ENCODE measurements at places on chromosomes 2 and 18.

DNA sequence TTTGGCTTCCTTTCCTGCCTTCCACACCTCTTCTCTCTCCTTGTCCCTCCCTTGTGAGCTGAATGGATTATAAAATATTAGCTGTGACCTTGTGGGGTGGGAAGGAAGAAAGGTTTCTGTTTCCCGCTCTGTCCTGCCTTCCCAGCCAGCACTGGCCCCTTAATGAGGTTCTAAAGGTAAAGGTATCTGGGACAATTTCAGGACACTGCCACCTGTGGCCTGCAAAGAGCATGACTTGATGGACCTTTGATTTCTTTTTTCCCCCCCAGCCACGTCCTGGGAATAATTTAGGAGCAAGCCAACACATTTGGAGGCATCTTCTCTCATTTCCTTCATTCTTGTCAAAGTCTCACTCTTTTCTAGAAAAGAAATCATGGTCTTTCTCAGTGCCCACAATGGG, 246.7 kb upstream of the EPAS1 start:
- no peak for DNase-seq

DNA sequence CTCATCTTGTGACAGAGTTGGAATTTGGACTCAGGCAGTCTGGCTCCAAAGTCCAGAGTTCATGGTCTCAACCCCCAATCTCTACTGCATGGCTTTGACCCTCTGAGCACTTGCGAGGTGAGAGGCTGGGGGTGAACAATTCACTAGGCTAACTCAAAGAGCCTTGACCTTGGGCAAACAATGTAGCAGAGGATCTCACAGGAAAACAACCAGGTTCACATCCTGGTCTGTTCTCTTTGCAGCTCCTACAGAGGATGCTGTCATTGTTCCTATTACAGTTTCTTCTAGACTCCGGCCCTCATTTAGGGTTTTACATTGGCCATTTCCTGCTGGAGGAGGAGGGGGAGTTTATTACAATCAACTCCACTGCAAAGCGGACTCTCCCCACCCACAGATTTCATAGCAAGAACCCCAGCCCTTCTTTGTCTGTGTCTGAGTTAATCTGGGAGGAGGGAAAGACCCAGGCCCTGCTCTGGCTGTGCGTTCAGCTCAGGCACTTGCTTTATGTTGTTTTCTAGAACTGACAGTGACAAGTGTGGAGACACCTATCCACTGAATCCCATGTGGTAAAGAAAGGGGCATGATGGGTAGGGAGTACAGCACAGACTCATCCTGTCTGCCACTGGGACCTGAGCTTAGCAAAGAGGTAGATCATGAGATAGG, 101.6 kb downstream of the LBH start:
- no peak for DNase-seq

DNA sequence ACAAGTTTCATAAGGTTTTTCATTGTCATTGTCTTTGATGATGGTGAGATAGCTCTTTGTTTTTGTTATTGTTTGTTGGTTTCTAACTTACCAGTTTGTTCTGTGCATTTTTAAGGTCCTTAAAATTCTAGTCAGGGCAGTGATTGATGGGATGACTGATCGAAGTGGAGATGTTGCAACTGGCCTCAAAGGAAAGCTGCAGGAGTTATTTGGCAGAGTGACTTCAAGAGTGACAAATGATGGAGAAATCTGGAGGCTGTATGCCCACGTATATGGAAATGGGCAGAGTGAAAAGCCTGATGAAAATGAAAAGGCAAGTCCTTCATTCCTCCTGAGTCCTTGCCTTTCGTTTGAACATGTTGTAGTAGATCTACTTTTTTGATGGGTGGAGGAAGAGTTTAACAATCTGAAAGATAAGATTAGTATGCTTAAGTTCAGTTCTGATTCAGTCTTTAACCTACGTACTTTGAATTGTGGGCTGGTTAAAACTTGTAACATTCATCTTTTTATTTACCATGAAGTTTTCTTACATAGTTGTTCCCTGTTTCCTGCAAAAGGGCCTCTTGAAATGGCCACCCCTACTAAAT, 135.8 kb upstream of the LTBP1 start:
- no peak for DNase-seq

DNA sequence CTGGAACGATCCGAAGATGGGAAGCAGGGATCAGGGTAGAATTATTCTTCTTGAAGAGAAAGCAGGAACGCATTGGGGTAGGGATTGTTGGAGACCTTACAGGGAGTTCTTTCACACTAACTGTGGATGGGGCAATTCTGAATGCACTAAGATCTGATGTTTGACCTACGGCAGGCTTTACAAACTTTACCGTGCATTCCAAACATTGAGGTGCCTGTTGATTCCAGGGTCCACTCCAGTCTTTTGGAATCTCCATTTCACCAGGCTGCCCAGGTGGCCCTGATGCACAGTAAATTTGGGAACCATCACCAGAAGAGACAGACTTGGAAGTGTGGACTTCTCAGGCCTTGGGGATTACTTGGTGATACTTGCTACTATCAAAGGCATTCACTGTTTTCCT, 76.9 kb downstream of the RFTN2 start:
- no peak for DNase-seq

GRCh38 chr2:160753331-160753654, 259.7 kb upstream of the RBMS1 start:
- no peak for DNase-seq

DNA sequence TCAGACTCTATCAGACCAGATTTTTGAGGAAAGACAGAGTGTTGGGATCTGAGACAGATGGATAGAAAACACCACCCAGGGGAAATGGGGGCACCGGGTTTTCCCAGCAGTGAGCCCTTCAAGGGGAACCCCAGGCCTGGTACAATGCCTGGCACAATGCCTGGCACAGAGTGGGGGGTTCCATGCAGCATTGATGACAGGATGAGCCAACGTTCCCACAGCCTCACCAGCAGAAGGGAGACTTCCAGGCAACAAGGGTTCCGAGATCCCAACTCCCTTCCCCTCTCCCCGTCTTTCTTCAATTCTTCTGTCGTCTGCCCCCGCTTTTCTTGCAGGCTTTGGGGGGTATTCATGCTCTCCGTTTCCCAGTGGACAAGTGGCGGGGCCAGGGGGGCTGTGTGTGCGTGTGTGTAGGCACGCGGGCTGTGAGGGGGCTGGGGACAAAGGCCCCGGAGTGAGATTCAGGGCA, 132.1 kb upstream of the HAAO start:
- no peak for DNase-seq

DNA sequence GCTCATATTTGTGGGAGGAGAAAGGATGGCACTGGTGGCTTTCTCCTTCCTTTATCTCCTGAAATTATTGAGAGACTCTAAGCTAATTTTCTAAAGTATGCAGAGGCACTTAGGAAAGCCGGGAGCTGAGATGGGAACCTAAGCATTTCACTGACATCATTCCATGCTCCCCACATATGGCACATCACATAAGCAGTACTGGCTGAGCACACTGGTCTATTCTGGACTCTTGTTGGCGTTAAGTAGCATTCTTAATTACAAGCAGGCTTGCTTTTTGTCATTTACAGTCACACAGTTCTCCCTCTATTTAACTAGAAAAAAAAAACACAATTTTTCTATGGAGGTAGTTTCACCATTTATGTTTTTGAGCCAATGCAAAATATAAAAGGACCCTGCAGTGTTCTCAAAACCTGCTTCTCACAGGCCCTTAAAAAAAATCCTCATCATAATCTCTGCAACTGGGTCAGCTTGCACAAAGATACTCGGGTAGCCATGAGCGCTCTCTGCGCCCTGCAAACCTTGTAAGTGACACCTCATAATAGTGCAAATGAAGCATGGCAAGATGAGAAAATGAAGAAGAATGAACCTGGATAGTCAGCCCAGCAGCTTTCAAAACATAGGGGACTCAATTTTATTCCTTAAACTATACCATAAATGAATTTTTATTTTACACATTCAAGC, 688.6 kb downstream of the NRXN1 start:
- DNase-seq = no peak

DNA sequence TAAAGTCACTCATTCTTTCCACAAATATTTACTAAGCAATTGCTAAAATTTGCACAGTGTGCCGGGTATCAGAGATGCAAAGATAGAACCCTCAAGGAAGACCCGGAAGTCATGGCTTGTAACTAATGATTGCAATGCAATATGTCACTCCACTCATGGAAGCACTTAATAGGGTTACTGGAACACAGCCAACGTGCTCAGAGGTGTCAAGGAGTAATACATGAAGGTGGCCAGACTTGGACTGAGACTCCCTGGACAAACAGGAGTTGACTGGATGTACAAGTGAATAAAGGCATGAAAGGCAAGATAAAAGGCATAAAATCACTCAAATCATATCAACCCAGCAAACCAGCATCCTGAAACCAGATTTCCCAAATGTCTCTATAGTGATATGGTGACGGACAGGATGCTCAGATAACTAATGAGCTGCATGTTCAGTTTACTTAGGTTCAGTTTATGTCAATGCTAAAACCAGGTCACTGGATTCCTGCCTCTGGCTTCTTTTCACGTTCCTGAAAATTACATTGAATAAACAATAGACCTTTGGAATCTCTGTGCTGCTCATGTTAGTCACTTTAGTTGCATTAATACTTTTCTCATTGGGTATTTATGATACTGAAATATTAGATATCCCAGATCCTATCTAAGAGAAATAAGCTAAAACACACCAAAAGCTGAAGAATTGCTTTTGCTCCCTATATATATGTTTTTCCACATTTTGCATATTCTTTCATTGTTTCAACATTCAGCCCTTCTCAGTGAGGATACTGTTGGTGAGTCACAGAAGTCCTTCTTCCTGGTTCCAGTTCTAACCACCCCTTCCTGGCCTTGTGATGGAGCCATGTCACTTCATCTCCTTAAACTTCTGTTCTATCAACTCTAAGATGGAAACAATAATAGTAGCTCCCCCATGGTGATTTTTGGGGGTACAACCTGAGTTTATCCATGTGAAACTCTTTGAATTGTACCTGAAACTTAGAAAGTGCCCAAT, 688.9 kb upstream of the ID2 start:
- DNase-seq = no peak

- DNase-seq = no peak
Measured at GRCh38 chr2:213991453-213992108, 419.3 kb upstream of the VWC2L start.

- DNase-seq = no peak
Measured at GRCh38 chr18:23154030-23154429, 18.7 kb downstream of the CABLES1 start.

- no peak for DNase-seq
Measured at GRCh38 chr2:191108331-191108730, 42.5 kb downstream of the STAT4 start.

GRCh38 chr2:69026026-69026425, 13.0 kb downstream of the ANTXR1 start:
- no peak for DNase-seq

DNA sequence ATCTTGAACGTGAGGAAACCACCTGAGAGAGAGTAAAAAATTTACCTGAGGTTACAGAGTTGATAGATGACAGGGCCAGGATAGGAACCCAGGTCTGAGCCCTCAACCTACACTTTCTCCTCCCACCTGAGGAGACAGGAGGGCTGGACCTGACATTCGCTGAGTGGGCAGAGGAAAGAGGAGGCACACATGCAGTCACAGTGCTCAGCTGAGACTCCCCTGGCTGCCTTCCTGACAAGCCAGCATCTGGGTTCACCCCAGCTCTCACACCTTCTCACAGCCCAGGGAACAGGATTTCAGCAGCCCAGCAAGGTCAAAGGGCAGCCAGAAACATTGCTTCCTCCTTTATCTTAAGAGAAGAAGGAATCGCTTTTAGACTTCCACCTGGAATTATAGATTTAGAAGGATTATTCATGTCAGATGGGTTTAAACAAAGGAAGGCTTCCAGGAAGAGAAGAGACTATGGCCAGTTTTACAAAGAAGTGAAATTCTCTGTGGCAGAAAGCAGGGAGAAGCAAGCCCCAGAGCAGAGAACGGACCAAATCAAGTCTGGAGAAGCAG, 18.1 kb upstream of the PKDCC start:
- DNase-seq = no peak

GRCh38 chr18:61541673-61542072, 208.4 kb downstream of the CDH20 start:
- no peak for DNase-seq

GRCh38 chr18:63306249-63306648, 13.3 kb downstream of the BCL2 start:
- no peak for DNase-seq

DNA sequence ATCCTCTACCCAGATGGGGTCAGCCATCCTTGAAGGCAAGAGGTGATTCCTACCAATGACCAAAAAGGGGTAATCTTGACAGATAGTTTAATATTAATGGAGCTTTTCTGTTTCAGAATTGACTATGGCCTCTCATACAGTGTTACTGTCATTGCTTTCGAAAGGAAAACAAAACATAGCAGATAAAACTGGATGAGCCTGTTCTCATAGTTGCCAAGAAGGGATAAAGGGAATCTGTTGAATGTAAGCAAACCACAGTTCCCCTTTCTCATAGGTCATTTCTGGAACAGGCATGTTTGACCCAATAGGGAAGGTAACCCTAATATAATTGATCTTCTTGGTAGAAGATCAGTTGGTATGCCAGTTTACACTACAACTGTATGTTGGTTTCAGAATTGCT, 1.6 kb downstream of the RAB27B start:
- DNase-seq = no peak

DNA sequence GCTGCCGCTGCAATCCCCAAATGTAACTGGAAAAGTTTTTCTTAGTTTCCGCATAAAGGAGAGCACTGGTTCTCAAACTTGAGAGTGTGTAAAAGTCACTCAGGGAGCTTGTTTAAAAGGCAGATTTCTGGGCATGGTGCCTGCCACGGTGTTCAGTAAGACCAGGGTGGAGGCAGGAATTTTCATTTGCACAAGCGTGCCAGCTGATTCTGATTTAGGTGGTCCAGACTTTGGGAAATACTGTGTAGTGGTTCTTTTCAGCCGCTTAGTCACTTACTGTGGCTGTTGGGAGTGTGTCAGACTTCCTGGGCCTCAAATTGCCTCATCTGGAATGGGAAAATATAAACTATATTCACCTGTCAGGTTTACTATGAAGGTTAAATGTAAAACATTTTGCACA, 788 bp downstream of the ARMC9 start:
- DNase-seq = no peak

DNA sequence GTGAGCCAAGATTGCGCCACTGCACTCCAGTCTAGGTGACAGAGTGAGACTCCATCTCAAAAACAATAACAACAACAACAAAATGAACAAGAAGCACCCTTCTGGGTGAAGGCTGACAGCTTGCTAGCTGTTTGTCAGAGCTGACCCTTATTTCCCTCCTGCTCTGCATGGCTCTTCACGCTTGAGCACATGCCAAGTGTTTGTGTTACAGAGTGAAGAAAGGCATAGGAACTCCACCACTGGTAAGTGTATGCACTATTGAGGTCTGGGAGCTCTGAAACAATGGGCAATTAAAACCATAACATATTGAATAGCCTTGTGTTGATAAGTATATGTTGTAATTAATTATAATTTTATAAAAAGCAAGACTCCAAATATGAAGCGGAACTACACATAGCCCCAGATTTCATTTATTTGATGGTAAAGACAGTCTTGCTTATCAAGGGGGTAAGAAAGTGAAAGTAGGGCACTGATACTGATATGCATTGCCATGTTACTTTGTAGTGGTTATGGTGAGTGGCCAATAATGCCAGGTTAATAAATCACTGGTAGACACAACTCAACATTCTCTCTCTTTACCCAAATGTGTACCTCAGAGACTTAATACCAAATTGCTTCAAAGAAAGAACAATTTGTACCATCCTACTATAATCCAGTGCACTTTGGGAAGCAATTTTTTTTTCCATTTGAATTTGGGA, 163.4 kb downstream of the VWC2L start:
- no peak for DNase-seq

Data from stimulated activated CD8-positive, alpha-beta memory T cell treated with anti-CD3 and anti-CD28 coated beads, Interleukin-15, amount 100 ng/mL, for 48 hours (primary cell).